ENCODE measurements at places on chromosomes 2 and 18.

- no peaks in the 10 kb centered on the region for H3K4me1 ChIP-seq
- H3K36me3 ChIP-seq: no peaks in the 10 kb centered on the region
- H3K27me3 ChIP-seq: peaks cover 34% of the 10 kb centered on the region
- H3K27ac ChIP-seq: no peak overlapping the region
- DNase-seq: no peak
- H3K4me3 ChIP-seq: no peak overlapping the region
Observed at GRCh38 chr2:60479226-60480088, 74.0 kb downstream of the BCL11A start.

GRCh38 chr18:34866739-34867138 is 156.6 kb downstream of the DTNA start:
- no peak for DNase-seq
- no peak overlapping the region for H3K4me3 ChIP-seq
- H3K4me1 ChIP-seq: no peaks in the 10 kb centered on the region
- H3K27ac ChIP-seq: no peak overlapping the region

DNA sequence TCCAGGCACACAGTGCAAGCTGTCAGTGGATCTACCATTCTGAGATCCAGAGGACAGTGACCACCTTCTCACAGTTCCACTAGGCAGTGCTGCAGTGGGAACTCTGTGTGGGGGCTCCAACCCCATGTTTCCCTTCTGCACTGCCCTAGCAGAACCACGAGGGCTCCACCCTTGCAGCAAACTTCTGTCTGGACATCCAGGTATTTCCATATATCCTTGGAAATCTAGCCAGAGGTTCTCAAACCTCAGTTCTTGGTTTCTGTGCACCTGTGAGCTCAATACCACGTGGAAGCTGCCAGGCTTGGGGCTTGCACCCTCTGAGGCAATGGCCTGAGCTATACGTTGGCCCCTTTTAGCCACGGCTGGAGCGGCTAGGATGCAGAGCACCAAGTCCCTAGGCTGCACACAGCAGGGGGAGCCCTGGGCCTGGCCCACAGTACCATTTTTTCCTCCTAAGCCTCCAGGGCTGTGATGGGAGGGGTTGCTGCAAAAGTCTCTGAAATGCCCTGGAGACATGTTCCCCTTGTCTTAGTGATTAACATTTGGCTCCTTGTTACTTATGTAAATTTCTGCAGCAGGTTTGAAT is 77.5 kb downstream of the MAP4K3 start:
- H3K27ac ChIP-seq: no peak overlapping the region
- no peaks in the 10 kb centered on the region for H3K36me3 ChIP-seq
- DNase-seq: no peak
- H3K27me3 ChIP-seq: no peaks in the 10 kb centered on the region
- no peaks in the 10 kb centered on the region for H3K4me1 ChIP-seq

- no peaks in the 10 kb centered on the region for H3K36me3 ChIP-seq
- H3K4me3 ChIP-seq: peak overlapping the region; percentile 93
- peak overlapping the region; percentile 80 for H3K27ac ChIP-seq
- H3K27me3 ChIP-seq: no peaks in the 10 kb centered on the region
- peaks cover 32% of the 10 kb centered on the region for H3K4me1 ChIP-seq
Observed at GRCh38 chr2:46914578-46915230, 902 bp downstream of the MCFD2 start.

DNA sequence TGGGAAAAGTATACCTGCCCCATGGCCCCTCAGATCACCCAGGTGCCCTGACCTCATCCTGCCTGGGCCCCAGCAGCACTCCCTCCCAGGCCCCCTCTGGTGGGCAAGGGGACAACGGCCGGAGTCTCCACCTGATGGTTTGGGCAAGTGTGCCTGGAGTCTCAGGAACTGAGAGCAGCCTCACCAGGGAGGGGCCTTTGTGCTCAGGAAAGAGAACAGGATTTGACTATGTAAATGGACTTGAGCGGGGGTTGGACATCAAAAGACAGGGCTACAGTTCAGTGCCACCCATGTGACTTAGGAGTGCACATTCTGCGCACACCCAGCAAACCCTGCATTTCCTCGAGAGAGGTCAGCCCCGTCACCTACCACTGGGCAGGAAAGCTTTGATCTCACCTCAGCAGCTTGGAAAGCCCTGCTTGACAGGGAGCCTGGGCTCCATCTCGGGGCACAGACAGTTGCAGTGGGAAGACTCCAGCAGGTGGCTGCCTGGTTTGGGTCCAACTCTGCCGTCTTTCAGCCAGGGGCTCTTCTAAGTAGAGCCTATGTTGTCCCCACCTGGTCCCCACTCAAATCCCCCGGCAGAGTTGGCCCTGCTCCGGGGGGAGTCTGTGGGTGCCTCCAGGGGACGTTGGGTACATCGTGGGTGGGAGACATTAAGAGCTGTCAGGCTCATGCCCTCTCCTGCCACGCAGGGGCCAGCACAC is 3.3 kb downstream of the INPP5D start:
- H3K27me3 ChIP-seq: no peaks in the 10 kb centered on the region
- DNase-seq: no peak
- no peak overlapping the region for H3K4me3 ChIP-seq
- H3K4me1 ChIP-seq: no peaks in the 10 kb centered on the region
- no peaks in the 10 kb centered on the region for H3K36me3 ChIP-seq
- no peak overlapping the region for H3K27ac ChIP-seq

DNA sequence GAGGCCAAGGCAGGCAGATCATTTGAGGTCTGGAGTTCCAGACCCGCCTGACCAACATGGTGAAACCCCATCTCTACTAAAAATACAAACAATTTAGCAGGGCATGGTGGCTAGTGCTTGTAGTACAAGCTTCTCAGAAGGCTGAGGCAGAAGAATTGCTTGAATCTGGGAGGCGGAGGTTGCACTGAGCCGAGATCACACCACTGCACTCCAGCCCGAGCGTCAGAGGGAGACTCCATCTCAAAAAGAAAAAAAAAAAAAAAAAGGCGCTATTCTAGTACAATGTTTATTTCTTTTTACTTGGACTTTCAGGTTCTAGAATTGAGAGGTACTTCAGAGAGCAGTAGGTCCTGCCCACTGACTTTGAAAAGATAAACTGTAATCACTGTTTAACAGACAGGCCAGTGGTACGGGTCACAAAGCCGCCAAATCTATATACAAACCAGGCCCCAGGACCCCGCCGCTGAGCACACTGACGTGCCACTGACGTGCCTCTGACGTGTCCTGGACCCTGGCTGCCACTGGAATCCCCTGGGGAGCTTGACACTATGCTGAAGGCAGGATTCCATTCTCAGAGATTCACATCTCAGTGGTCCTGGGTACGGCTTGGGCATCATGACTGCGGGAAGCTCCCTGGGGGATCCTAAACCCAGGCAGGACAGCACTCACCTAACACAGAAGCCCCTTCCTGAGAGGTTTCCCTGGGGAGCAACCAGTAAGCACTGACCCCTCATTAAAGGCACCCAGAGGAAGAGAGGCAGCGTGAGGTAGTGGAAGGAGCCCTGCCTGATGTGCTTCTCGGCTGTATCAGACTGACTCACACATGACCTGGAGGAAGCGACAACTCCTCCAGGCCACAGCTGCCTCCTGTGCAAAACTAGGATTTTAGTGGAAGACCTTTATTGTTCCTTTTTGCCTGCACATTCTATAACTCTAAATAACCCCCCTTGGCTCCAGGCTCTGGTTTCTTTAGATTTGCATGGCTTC is 197.8 kb upstream of the MEIS1 start:
- H3K4me1 ChIP-seq: no peaks in the 10 kb centered on the region
- DNase-seq: no peak

- no peak overlapping the region for H3K27ac ChIP-seq
- no peak for DNase-seq
- no peaks in the 10 kb centered on the region for H3K4me1 ChIP-seq
- H3K36me3 ChIP-seq: no peaks in the 10 kb centered on the region
- no peaks in the 10 kb centered on the region for H3K27me3 ChIP-seq
- no peak overlapping the region for H3K4me3 ChIP-seq
Observed at GRCh38 chr2:239380831-239381708, 19.8 kb downstream of the HDAC4 start.

DNA sequence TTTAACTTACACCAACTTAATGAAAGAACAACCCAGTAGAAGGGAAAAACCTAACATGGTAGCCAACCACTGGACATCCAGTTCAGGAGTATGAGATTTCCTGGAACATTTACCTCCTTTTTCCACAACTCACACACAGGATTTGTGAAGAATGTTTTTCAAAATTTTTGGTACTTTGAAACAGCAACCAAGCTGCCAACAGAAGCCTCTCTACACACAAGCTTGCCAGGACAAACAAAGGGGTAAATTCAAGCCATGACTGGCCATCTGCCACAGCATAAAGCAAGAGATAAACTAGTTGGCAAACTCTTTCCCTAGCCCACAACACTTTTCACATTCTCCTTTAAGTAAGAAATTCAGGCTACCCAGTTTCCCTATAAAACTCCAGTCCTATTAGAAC is 21.4 kb downstream of the MGAT4A start:
- H3K27me3 ChIP-seq: no peaks in the 10 kb centered on the region
- H3K4me1 ChIP-seq: no peaks in the 10 kb centered on the region
- H3K27ac ChIP-seq: no peak overlapping the region
- H3K36me3 ChIP-seq: no peaks in the 10 kb centered on the region

GRCh38 chr2:69559442-69560146 is 83.9 kb downstream of the AAK1 start:
- no peak overlapping the region for H3K4me3 ChIP-seq
- H3K36me3 ChIP-seq: no peaks in the 10 kb centered on the region
- H3K4me1 ChIP-seq: no peaks in the 10 kb centered on the region
- no peak overlapping the region for H3K27ac ChIP-seq
- DNase-seq: peak; percentile 66

DNA sequence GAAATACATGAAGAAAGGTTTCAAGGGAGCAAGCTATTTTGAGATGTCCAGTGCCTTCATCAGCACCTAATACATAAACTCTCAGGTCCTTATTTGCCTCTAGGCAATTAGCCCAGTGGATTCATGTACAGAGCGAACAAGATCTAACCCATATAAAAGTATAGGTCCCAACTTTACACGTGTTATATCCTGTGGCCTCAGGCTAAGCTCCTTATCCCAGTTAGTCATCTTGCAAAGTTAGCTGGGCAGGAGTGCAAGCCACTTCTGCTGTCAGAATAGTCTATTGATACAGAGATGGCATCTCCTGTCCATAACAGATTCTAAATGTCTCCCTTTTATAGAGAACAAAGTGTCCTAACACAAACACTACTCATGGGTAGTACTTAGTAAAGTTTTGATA is 203.9 kb upstream of the PIK3C3 start:
- no peak for DNase-seq
- no peaks in the 10 kb centered on the region for H3K27me3 ChIP-seq
- H3K27ac ChIP-seq: no peak overlapping the region
- H3K4me3 ChIP-seq: no peak overlapping the region

DNA sequence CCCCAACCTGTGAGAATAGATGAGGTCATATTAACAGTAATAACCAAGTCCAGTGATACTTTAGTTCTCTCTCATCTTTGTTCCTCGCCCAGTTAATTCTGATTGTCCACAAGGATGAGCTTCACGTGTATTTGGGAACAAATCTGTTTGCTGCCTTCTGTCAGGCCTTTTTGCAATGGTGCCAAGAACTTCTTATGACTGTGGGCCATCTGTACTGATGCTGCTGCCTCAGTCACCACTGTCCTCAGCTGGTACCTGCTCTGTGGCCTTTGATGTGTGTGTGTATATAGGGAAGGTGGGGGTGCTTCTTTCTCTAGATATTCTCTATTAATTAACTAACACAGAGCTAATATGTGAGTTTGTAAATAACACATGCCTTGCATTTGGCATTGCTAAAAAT is 392.9 kb downstream of the TGIF1 start:
- no peaks in the 10 kb centered on the region for H3K27me3 ChIP-seq
- H3K36me3 ChIP-seq: no peaks in the 10 kb centered on the region
- no peak for DNase-seq
- H3K27ac ChIP-seq: no peak overlapping the region
- H3K4me1 ChIP-seq: no peaks in the 10 kb centered on the region
- H3K4me3 ChIP-seq: no peak overlapping the region

DNA sequence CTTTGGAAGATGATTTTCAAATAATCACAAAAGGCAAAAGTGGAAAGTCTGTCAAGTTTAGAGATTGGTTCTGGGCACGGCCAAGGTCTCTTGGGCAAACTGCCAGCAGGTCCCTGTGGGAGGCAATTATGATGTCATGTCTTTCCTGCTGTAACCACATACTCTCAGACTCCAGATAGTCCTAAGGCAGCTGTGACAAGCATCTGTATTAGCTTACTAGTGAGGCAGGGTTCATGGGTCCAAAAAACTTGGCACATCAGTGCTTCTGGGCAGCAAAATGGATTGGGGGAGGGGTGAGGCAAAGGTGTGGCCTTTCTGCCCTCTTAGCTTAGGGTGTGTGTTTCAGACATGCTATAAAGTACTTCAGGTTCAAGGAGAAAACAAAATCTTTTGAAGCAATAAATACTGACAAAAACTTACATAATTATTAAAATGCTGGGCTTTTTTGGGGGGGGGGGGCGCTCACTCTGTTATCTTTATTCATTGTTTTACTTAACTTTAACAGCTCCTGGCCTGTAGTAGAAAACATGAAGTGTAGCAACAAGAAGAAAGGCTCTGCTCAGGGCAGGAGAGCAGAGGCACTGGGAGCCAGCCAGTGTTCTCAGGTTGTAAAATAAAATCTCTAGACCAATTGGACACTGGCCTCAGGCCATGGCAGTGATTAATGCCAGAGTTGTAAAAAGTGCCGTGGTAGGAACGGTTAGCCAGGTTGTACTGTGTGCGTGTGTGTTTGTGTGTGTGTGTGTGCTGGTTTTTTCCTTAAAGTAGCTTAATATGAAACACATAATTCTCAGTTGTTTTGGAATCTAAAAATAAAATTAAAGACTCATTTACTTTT is 14.3 kb upstream of the TANC1 start:
- no peak overlapping the region for H3K4me3 ChIP-seq
- no peaks in the 10 kb centered on the region for H3K36me3 ChIP-seq
- no peaks in the 10 kb centered on the region for H3K27me3 ChIP-seq
- DNase-seq: no peak
- H3K27ac ChIP-seq: no peak overlapping the region
- peaks cover 9% of the 10 kb centered on the region for H3K4me1 ChIP-seq

GRCh38 chr2:65700720-65701119 is 268.3 kb upstream of the SPRED2 start:
- no peak overlapping the region for H3K27ac ChIP-seq
- H3K27me3 ChIP-seq: peaks cover 25% of the 10 kb centered on the region

DNA sequence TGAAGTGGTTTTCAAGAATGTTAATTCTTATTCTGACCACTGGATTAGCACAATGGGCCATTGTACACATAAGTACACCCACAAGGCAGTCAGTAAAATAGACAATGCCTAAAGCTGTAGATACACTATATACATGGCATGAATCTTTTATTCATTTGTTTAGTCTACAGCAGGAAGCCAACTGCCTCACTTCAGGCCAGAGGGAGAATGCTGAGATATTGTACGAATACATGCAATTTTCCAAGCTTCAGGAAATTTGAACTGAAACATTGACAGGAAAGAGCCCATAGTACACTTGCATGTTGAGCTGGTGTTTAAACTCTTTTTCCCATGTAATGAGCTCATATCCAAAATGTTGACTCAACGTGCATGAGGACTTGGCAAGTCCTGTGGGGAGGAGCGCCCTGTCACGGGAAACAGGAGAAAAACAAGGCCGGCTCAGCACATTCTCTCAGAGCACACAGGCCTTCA is 111.6 kb upstream of the CYP1B1 start:
- H3K27me3 ChIP-seq: no peaks in the 10 kb centered on the region
- H3K36me3 ChIP-seq: no peaks in the 10 kb centered on the region
- no peak overlapping the region for H3K27ac ChIP-seq
- H3K4me3 ChIP-seq: no peak overlapping the region
- no peaks in the 10 kb centered on the region for H3K4me1 ChIP-seq
- no peak for DNase-seq

- no peaks in the 10 kb centered on the region for H3K36me3 ChIP-seq
- H3K4me3 ChIP-seq: no peak overlapping the region
- no peaks in the 10 kb centered on the region for H3K27me3 ChIP-seq
Observed at GRCh38 chr2:98039085-98039756, 43.5 kb upstream of the TMEM131 start.

- H3K27me3 ChIP-seq: no peaks in the 10 kb centered on the region
- H3K36me3 ChIP-seq: no peaks in the 10 kb centered on the region
Observed at GRCh38 chr2:142495141-142495540, 364.3 kb upstream of the LRP1B start.

Data from HCT116 (cell line).